ENCODE measurements at places on chromosomes 16 and 17.

DNA sequence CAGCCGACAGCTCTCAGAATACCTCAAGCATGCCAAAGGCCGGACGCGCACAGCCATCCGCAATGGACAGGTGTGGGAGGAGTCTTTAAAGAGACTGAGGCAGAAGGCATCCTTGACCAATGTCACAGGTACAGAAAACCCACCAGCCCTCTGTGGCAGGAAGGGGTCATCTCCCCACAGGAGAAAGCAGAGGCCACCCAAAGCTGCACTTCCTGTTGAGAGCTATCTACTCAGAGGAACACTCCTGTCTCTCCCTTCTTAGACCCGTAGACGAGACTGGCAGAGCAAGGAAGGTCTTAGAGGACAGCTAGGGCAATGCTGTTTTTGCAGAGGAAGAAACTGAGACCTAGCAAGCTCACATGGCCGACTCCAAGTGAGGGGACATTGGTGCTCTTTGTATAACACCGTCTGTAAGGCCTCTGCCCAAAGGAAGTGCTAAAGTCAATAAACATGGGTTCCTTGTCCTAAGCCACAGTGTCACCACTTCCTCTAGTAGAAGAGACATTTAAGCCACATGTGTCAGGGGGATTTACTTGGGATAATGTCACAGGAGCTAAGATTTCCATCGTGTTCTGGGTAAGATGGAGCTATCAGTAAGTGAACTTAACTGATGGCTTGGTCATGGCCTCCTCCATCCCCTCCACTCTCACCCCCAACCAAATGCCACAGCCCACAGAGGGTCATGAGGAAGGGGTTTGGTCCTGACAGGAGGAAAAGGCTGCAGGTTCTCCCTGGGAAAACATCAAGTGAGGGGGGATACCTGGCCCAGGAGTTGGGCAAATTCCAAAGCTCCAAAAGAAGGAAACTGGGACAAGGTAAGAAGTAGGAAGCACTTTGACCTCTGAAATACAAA lies 9.4 kb downstream of the LPO start:
- no peak for DNase-seq
- H3K4me3 ChIP-seq: no peak overlapping the region
- H3K27ac ChIP-seq: no peak overlapping the region
- no peaks in the 10 kb centered on the region for H3K27me3 ChIP-seq

DNA sequence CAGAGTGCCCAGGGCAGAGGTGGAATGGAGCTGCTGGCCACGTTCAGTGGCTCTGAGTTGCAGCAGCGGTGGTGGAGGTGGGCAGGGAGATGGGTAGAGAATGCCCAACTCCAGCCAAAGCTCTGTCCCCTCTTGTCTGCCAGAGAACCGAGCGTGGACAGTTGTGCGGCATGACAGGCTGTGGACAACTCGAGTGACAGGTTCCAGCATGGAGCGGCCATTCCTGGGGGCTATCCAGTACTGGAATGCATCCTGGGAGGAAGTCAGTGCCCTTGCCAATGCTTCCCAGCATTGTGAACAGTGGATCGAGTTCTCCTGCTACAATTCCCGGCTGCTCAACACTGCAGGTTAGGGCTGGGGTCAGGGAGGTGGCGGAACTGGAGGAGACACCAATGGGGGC lies 8.3 kb downstream of the CNTNAP1 start:
- no peak overlapping the region for H3K4me3 ChIP-seq
- H3K27me3 ChIP-seq: no peaks in the 10 kb centered on the region
- H3K27ac ChIP-seq: no peak overlapping the region
- no peaks in the 10 kb centered on the region for H3K4me1 ChIP-seq
- H3K36me3 ChIP-seq: peaks cover 2% of the 10 kb centered on the region

- no peaks in the 10 kb centered on the region for H3K27me3 ChIP-seq
- no peak overlapping the region for H3K4me3 ChIP-seq
- no peaks in the 10 kb centered on the region for H3K36me3 ChIP-seq
- DNase-seq: no peak
These were observed 9.2 kb downstream of the KRT33B start for GRCh38 chr17:41360296-41360995.

DNA sequence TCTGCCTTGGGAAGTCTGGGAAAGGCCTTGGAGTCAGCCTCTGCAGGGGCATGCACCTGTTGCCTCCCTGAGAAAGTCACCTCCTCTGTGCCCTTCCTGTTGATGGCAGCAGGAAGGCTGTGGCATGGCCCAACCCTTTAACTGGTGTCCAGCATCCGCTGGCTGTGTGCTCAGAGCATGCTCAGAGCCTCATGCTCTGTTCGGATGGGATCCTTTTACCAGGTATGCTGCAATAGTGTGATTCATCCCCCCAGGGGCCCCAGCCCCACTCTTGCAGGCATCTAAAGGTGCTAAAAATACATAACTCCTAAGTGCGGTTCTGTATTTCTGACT lies 24.9 kb downstream of the KLHL36 start:
- H3K36me3 ChIP-seq: no peaks in the 10 kb centered on the region
- DNase-seq: no peak
- peaks cover 9% of the 10 kb centered on the region for H3K4me1 ChIP-seq
- H3K27ac ChIP-seq: no peak overlapping the region

GRCh38 chr17:58323366-58324055 lies 5.1 kb downstream of the TSPOAP1 start:
- DNase-seq: no peak
- no peak overlapping the region for H3K27ac ChIP-seq
- H3K36me3 ChIP-seq: no peaks in the 10 kb centered on the region
- peaks cover 29% of the 10 kb centered on the region for H3K4me1 ChIP-seq

- no peak for DNase-seq
- H3K4me3 ChIP-seq: peak overlapping the region; percentile 86
- no peaks in the 10 kb centered on the region for H3K36me3 ChIP-seq
- H3K4me1 ChIP-seq: peaks cover 26% of the 10 kb centered on the region
- peak overlapping the region; percentile 95 for H3K27ac ChIP-seq
- H3K27me3 ChIP-seq: no peaks in the 10 kb centered on the region
These were observed 740 bp upstream of the CMIP start for GRCh38 chr16:81443688-81444447.

Measured in naive thymus-derived CD8-positive, alpha-beta T cell (primary cell).